ENCODE measurements at places on chromosomes 5 and 9. TPM values are rescaled to one million over a fixed set of nuclear protein-coding genes. Genes with fewer than 3 reads are reported as not detected.

The PHYKPL gene
- 132 TPM for total RNA-seq

The SPINK1 gene
- total RNA-seq = 4,017 TPM

The PCDHB13 gene
- 6.2 TPM for total RNA-seq

GRCh38 chr5:113064806-113065205, 88.2 kb downstream of the DCP2 start:
- no peak for DNase-seq

DNA sequence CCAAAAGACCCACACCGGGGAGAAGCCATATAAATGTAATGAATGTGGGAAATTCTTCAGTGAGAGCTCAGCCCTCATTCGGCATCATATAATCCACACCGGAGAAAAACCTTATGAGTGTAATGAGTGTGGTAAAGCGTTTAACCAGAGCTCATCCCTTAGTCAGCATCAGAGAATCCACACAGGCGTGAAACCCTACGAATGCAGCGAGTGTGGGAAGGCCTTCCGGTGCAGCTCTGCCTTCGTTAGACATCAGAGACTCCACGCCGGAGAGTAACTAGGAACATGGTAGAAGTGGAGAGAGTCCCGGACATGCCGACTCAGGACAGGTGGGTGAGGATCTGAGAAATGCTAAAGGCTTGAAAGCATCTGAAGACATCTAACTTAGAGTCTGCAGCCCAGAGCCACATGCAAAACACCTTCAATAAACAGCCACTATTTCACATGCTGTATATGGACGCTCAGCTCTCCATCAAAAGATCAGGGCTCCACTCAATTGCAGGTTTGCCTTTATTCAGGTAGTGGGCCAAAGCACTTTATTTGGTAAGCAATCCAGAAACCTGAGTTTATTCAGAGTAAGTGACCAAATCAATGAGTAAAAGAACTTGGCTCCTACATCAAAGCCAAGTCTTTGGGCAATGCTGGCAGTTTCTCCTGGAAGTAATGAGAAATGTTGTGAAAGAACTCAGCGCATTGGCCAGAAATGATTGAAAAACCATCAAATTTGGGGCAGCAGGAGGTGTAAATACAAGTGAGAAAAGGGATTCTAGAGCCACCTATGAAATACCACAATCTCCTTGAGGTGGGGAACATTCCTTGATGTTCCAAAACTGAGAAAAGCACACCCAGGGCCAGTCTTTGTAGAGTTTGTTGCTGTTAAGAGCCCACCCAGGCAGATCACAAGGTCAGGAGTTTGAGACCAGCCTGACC, 6.0 kb downstream of the RPL12 start:
- DNase-seq = no peak

DNA sequence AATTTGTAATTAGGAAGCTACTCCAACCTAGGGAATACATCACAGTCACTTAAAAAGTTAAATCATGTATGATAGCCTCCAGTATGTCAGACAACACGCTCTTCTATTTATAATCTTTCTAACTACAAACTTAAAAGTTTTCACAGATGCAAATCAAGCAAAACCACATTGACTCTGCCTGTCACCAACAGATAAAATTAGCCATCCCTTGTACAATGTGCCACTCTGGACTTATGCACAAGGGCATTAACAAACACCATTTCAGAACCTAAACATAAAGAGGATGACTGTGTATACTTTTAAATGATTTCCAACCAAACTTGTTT, 14.7 kb downstream of the ERP44 start:
- DNase-seq = no peak

- no peak for DNase-seq
Observed at GRCh38 chr9:137797206-137798120, 80.1 kb upstream of the CACNA1B start.

- DNase-seq = no peak
Observed at GRCh38 chr5:109452661-109453060, 42.9 kb upstream of the PJA2 start.

DNA sequence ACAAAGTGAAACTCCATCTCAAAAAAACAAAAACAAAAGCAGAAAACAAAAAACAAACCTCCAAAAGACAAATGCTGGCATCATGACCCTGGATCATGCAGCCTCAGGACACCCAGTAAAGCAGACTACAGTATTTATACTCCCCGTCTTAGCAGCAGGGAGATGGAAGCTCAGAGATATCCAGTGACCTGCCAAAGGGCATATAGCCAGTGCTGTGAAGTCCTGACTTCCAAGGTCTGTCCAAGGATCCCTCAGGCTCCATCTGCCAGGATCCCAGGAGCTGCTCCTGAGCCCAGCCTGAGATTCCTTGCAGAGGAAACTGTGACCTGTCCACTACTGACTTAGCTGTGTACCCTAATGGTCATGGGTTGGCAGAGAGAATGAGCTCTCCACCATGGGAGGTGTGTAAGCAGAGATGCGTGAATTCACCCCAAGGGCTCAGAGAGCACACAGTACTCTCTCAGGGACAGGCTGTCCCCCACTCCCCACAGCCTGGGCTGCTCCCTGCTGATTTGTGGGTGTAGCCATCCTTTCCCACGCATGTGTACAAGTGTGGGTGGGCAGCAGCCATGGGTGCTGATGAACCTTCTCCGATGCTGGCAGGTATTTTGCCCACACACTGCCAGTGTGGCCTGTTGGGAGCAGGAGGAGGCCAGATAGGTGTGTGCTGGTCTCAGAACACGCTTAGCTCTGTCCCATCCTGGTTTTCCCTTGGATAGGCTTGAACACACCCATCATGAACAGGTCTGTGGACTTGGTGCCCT, 2.1 kb upstream of the WNK2 start:
- no peak for DNase-seq

GRCh38 chr9:128389395-128390149, 18.4 kb downstream of the URM1 start:
- no peak for DNase-seq

DNA sequence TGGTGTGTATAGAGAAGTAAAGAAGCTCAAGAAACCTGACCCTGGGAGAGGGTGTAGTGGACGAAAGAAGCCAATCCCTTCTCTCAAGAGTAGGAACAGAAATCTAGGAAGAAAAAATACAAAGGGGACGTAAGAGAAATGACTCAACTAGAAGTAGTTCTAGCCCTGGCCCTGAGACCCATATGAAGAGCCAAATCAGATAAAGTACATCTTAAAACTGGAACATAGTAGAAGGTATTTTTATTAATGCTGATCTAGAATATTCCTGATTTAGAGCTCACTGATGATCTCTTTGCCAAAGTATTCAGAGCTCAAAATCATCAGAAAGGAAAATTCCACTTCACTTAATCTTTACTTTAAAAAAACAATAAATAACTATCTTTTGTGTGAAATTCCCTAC, 184.8 kb downstream of the MLLT3 start:
- DNase-seq = no peak

GRCh38 chr5:173557123-173557903, 59.1 kb downstream of the BOD1 start:
- no peak for DNase-seq

Data from ureter (tissue), 1 donor.